ENCODE measurements at places on chromosomes 13 and 19. TPM values are rescaled to one million over a fixed set of nuclear protein-coding genes. Genes with fewer than 3 reads are reported as not detected.

Gene ZNF439
- 9.1 TPM for total RNA-seq

Gene SIGLECL1
- total RNA-seq: not detected

Gene PSG3
- 0.96 TPM for total RNA-seq

Gene FPR1
- 13.5 TPM for total RNA-seq

Gene OR10H1
- 2.6 TPM for total RNA-seq

Gene PSPN
- 3.1 TPM for total RNA-seq

Gene KASH5
- 1.7 TPM for total RNA-seq

Gene OR4F17
- total RNA-seq: 6.7 TPM

Gene ZIC2
- not detected for total RNA-seq

Gene ZNF850
- 15.9 TPM for total RNA-seq

Gene DCT
- total RNA-seq: 5.8 TPM

Gene APOC4
- not detected for total RNA-seq

Gene CIRBP
- 319 TPM for total RNA-seq

Gene CADM4
- 2.9 TPM for total RNA-seq

Gene SBSN
- 2.2 TPM for total RNA-seq

Gene DCLK1
- 7.7 TPM for total RNA-seq

Gene CGB2
- total RNA-seq: 5.5 TPM

Gene ZNF729
- total RNA-seq: 10.6 TPM

Gene UCHL3
- total RNA-seq: 19.7 TPM

Gene SYNE4
- 0.48 TPM for total RNA-seq

Gene GARIN5A
- not detected for total RNA-seq

Gene ZNF845
- total RNA-seq: 11.1 TPM

Gene POLRMT
- total RNA-seq: 11.8 TPM

Gene PLK5
- total RNA-seq: not detected

Gene SLC7A9
- not detected for total RNA-seq

Gene SKA3
- total RNA-seq: 8.7 TPM

Gene PRTN3
- not detected for total RNA-seq

Gene FKRP
- total RNA-seq: 27.0 TPM

Gene ZMYM5
- 31.1 TPM for total RNA-seq

Gene PRR22
- total RNA-seq: 3.4 TPM

Gene FNDC3A
- total RNA-seq: 65.7 TPM

Gene TMEM259
- 54.4 TPM for total RNA-seq

Gene CLPTM1
- total RNA-seq: 34.4 TPM

Gene CNN1
- 1,035 TPM for total RNA-seq

Measured in umbilical cord (tissue), 2 donors.